T-helper 22 cell (primary cell): ENCODE measurements at places on chromosomes 2 and 18.
A peak's percentile ranks its signal among the peaks of the same experiment; 100 is the strongest.

DNA sequence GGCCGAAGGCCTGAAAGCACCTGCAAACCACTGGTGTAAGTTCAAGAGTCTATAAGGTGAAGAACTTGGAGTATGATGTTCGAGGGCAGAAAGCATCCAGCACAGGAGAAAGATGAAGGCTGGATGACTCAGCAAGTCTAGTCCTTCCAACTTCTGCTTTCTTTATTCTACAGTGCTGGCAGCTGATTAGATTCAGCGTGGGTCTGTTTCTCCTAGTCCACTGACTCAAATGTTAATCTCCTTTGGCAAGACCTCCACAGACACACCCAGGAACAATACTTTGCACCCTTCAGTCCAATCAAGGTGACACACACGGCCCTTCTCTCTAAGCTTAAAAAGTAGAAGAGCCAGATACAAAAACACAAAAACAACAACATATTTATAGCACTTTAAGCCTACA is 43.4 kb downstream of the NMS start:
- no peak for DNase-seq

DNA sequence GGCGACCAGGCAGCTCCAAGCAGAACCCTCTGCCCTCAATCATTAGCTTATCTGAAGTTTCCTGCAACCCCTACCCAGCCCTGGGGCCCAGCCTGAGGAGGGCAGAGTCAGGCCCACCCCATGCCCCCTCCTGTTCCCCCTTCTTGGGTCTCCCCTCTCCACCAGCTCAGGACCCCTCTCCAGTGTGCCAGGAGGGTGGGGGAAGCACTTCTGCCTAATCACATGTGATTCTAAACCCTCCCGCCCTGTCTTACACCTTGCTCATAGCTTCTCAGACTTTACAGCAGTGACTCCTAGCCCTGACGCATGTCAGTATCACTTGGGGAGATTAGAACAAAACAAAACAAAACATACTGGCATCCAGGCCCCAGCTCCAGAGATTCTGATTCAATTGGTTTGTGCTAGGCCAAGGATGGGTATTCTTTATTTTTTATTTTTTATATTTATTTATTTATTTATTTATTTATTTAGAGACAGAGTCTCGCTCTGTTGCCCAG is 42.5 kb upstream of the ASAP2 start:
- no peak for DNase-seq

- no peak for DNase-seq
Observed at GRCh38 chr2:12741380-12741779, 24.6 kb downstream of the TRIB2 start.

GRCh38 chr2:73103018-73103542 is 9.7 kb downstream of the RAB11FIP5 start:
- no peak for DNase-seq

GRCh38 chr2:178450524-178450773 is 526 bp downstream of the PRKRA start:
- peak; percentile 78 for DNase-seq

DNA sequence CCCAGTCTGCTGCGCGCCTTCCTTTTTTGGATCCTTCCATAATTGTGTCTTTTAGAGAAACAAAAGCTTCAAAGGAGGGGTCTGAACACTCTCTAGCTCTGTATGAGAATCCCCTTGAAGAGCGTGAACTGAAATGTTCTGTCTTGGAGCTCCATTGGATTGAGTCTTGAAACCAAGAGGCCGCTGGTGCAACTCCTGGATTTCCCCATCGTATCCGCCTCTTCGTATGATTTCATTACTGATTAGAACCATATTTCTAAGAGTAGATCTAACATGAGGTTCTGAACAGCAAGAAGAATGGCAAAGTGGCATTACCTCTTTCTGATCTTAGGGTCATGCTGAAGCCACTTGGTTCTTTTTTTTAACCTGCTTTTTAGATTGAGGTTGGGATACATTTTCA is 31.4 kb upstream of the NRP2 start:
- DNase-seq = no peak

GRCh38 chr2:159272156-159272555 is 14.3 kb downstream of the WDSUB1 start:
- no peak for DNase-seq

- DNase-seq = peak; percentile 41
Observed at GRCh38 chr2:241123816-241124536, 21.9 kb upstream of the MTERF4 start.

DNA sequence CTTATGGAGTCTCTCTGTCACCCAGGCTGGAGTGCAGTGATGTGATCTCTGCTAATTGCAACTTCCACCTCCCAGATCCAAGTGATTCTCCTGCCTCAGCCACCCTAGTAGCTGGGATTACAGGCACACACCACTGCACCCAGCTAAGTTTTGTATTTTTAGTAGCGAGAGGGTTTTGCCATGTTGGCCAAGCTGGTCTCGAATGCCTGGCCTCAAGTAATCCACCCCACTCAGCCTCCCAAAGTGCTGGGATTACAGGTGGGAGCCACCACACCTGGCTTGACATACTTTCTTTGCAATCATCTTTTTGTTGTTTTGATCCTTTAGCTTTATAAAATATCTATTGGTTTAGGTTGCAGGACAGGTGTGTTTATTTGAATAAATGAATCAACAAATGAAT is 9.7 kb upstream of the KCNE4 start:
- DNase-seq = no peak

DNA sequence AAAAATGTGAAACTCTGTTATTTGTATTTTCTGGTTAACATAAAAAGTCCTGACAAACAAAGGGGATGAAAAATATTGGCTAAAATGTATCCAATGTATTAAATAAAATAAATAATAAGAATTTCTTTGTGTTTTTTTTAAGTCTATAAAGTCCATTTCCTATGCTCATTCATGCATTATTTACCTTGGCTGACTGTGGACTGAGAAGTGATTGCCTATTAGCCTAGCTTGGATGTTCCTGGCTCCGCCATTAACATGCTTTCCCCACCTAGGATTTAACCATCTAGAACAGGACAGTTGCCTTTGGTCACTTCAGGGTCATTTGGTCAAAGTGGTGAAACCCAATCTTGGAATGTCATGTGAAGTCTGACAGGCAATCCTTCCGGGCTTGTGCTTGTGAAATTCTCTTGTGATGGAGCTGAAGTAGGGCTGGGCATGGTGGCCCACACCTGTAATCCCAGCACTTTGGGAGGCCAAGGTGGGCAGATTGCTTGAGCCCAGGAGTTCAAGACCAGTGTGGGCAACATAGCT is 60.4 kb upstream of the TANC1 start:
- DNase-seq = no peak

DNA sequence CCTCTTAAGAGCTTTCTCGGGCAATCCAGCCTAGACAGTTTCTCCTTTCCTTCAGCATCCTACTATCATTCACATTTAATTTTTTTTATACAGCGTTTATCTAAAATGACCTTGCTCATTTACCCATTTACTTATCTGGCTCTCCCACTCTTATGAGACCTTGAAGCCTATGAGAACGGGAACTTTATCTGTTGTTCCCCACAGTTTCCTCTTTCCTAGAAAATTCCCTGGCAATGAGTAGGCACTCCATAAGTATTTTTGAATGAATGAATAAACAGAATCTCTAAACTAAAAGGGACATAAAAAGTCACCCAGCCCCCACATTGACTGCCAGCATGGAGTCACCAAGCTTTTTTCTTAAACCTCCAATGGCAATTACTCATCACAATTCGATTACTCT is 353.2 kb downstream of the METTL4 start:
- no peak for DNase-seq

GRCh38 chr2:143604566-143604959 is 475.3 kb downstream of the ARHGAP15 start:
- DNase-seq = no peak

DNA sequence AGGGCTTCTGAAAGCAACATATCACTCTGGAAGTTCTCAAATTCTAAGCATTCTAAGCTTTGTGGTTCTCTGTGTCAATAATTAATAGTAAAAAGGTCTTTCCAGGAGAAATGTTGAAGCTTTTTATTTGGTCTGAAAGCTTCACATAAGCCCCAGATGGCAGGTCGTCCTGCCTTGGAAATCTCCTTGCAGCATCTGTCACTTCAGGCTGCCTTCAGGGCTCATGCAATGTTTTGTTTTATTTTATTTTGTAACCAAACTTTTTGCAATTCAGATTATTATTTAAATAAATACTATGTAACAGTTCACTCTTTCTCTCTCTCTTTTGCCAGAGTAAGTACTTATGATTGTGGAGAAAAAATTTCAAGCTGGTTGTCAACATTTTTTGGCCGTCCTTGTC is 46.7 kb upstream of the FHOD3 start:
- DNase-seq = no peak

- no peak for DNase-seq
Observed at GRCh38 chr2:109316091-109316490, 187.1 kb downstream of the SH3RF3 start.

GRCh38 chr2:54015798-54016699 is 45.3 kb upstream of the PSME4 start:
- no peak for DNase-seq

DNA sequence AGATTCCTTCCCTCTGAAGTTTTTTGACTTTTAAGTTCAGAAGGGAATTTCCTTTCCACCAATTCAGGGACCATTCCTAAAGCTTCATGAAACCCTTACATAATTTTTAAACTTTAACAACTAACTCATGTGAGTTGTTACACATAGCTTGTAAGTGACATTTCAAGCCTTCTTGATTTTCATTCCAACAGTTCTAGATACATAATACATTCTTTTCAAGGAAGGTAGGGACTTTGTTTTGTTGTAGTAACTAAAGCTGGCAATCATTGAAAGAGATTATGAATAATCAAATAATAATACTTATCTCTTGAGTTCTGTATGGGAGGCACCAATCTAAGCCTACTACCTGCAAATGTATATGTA is 45.4 kb downstream of the SETBP1 start:
- no peak for DNase-seq

DNA sequence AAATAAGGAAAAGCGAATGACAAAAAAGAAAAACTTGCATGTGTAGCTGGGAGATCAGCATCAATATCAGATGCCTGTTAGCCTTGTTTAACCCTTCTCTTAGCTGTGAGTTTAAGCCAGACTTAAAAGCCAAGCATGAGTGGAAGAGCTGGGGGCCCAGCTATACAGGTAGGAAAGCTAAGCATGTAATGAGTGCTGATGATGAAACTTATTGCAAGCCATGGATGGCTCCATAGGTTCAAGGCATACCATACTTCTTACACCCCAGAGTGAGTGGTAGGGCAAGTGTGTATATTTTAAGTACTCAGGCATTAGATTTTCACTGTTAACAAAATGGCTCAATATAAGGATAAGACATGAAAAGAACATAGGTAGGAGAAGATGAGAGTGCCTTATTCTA is 28.0 kb downstream of the RBBP8 start:
- DNase-seq = no peak

GRCh38 chr2:240960309-240960970 is 38.0 kb upstream of the SNED1 start:
- DNase-seq = no peak

DNA sequence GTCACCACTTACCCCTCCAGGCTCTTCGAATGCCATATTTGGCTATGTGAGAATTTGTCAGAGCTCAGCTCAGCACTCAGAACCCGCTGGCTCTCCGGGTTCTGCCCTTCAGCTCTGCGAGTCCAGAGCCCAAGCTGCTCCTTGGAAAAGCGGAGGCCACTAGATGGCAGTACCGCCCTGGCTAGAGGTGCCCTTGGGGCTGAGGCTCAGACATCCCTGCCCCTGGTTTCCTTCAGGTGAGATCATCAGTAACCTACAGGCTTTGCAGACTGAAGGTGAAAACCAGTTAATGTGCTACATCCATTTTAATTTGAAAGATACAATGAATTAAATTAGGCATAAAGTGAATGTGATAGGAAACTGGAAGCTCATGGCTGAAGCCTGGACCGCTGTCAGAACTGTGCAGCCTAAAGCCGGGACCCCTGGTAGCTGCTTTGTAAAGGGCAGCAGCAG is 285.6 kb downstream of the AGAP1 start:
- DNase-seq = no peak

- DNase-seq = no peak
Observed at GRCh38 chr2:119681868-119682220, 2.8 kb downstream of the TMEM177 start.

DNA sequence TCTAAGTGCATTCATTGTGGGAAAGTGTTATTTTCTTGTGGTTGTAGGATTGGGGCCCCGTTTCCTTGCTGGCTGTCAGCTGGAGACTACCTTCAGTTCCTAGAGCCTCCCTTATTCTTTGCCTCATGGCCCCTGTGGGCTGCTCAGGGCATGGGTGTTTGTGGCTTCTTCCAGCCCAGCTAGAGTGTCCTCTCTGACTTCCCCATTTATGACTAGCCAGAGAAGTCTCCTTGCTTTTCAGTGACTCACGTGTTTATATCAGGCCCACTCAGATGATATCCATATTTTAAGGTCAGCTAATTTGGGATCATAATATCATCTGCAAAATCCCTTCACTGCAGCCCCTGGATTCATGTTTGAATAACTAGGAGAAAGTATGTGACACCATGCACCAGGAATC is 62.8 kb downstream of the DTNA start:
- DNase-seq = no peak
